ENCODE measurements at places on chromosomes 12 and 14. TPM values are rescaled to one million over a fixed set of nuclear protein-coding genes. Genes with fewer than 3 reads are reported as not detected.

The KERA gene
- total RNA-seq = not detected

The PTGER2 gene
- total RNA-seq = 2.2 TPM

The KRT77 gene
- not detected for total RNA-seq

The ACSS3 gene
- 3.4 TPM for total RNA-seq

The HSP90AA1 gene
- 1,253 TPM for total RNA-seq

The STAT2 gene
- total RNA-seq = 39.2 TPM

The B4GALNT3 gene
- 7.1 TPM for total RNA-seq

The SARNP gene
- total RNA-seq = 155 TPM

The GALNT8 gene
- 1.5 TPM for total RNA-seq

The BICDL1 gene
- 7.0 TPM for total RNA-seq

The DCAF11 gene
- 51.2 TPM for total RNA-seq

The CSAD gene
- total RNA-seq = 1.6 TPM

The APOF gene
- total RNA-seq = not detected

The TSPAN11 gene
- 1.3 TPM for total RNA-seq

The KRT79 gene
- total RNA-seq = not detected

The SOCS2 gene
- 16.1 TPM for total RNA-seq

The OVCH1 gene
- total RNA-seq = not detected

The ISM2 gene
- total RNA-seq = not detected

The MAP3K9 gene
- total RNA-seq = 16.7 TPM

The GUCY2C gene
- not detected for total RNA-seq

The RBP5 gene
- total RNA-seq = not detected

The FGD6 gene
- 32.2 TPM for total RNA-seq

The NKX2-8 gene
- total RNA-seq = not detected

The OR6C4 gene
- not detected for total RNA-seq

The SDR9C7 gene
- not detected for total RNA-seq

The SPIC gene
- total RNA-seq = not detected

The COCH gene
- 18.8 TPM for total RNA-seq

The LRRC43 gene
- 2.5 TPM for total RNA-seq

The ADGRD1 gene
- not detected for total RNA-seq

The RTL1 gene
- not detected for total RNA-seq

The IRAK3 gene
- total RNA-seq = 1.9 TPM

The SMCO2 gene
- not detected for total RNA-seq

The LRRIQ1 gene
- 0.92 TPM for total RNA-seq

The VRTN gene
- total RNA-seq = not detected

The P2RX2 gene
- total RNA-seq = not detected

The EID3 gene
- total RNA-seq = 1.3 TPM

The ENDOU gene
- not detected for total RNA-seq

The NOC4L gene
- total RNA-seq = 45.0 TPM

The GARIN6 gene
- not detected for total RNA-seq

Data from epithelial cell of proximal tubule (primary cell).